ENCODE measurements at places on chromosomes 7 and 10.

- DNase-seq: no peak
Measured at GRCh38 chr10:110056822-110057221, 49.0 kb downstream of the ADD3 start.

DNA sequence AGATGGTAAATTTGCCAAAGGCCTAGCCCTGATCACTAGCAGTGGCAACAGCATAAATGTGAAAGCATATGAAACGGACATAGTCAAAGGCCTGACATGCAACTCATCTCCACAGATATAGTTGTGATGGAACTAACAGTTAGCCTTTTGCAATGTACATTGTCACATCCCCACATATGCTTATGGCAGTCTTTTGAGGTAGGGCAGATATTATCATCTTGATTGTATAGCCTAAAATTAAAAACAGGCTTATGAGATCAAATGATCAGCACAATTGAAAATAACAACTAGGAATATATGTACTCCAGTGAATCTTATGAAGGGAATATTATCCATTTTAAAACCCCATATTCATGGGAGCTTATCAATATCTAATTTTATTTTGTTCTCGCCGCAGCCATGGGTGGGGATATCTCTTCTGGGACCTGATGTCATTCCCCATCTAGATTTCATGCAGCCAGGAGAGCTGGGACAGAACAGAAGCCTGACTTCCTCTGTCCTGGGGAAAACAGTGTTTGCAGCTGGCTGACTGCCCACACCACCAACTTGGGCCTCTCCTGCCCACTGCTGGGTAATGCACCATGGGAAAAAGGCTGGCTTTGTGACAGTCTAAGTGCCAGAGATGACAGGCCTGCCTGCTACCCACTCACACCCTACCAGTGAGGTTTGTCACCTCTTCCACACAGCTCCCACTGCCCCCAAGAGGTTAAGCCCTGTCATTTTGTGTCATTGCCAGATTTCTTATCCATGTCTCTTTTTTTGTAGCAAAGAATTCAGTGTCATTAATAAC is 180.2 kb upstream of the FZD1 start:
- peak; percentile 9 for DNase-seq

- no peak for DNase-seq
Measured at GRCh38 chr7:3162289-3162688, 118.6 kb upstream of the CARD11 start.

- no peak for DNase-seq
Measured at GRCh38 chr10:79189181-79189580, 120.4 kb downstream of the ZMIZ1 start.

- DNase-seq: no peak
Measured at GRCh38 chr7:143390104-143390772, 9.1 kb downstream of the ZYX start.

GRCh38 chr10:60465801-60466200 is 76.1 kb upstream of the ANK3 start:
- no peak for DNase-seq

All from NCI-H446 treated with DMSO at 0.1 percent for 48 hours (cell line).